Lower leg skin (tissue), 4 donors: ENCODE measurements at places on chromosomes 5 and 9. TPM values are rescaled to one million over a fixed set of nuclear protein-coding genes. Genes with fewer than 3 reads are reported as not detected.

The TAF1L gene
- total RNA-seq: not detected

The PCDHB14 gene
- total RNA-seq: 6.9 TPM

- DNase-seq: no peak
Measured at GRCh38 chr9:134336924-134337323, 10.7 kb downstream of the RXRA start.

- no peak for DNase-seq
Measured at GRCh38 chr9:70390933-70391341, 23.5 kb downstream of the KLF9 start.

DNA sequence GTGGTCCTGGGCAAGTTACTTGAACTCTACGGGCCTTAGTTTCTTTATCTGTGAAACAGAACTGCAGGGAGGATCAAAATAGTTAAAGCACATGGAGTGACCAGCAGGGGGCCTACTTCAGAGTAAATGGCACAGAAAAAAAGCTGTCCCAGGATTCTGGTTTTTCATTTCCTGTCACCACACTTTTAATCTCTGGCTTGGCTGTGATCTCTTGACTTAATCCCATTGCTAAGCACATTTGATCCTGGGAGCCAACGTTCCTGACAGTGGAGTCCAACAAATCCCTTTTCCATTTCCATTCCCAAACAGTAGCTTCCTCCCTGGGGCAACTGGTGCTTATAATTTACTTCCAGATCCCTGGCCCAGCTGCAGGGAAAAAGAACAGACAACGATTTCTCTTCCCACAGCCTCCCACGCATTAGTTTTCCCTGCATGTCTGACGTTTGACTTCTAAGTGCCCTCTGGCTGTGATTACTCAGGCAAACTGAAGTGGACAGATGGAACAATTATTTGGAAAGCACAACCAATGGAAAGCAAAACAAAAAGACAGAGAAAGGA, 136.5 kb upstream of the STK32A start:
- no peak for DNase-seq
